T-helper 2 cell (primary cell): ENCODE measurements at places on chromosomes 7 and 10.

- no peak for DNase-seq
Observed at GRCh38 chr10:17203416-17203815, 1.9 kb upstream of the TRDMT1 start.

GRCh38 chr7:3117081-3117480 is 73.4 kb upstream of the CARD11 start:
- DNase-seq, result no peak

- peak; percentile 7 for DNase-seq
Observed at GRCh38 chr10:79904671-79905321, 44.1 kb downstream of the SFTPD start.

- DNase-seq, result no peak
Observed at GRCh38 chr7:81790686-81791085, 20.8 kb upstream of the HGF start.

- no peak for DNase-seq
Observed at GRCh38 chr7:101612885-101613515, 16.1 kb downstream of the MYL10 start.

GRCh38 chr7:92904244-92905131 is 68.1 kb upstream of the CDK6 start:
- DNase-seq, result peak; percentile 79

DNA sequence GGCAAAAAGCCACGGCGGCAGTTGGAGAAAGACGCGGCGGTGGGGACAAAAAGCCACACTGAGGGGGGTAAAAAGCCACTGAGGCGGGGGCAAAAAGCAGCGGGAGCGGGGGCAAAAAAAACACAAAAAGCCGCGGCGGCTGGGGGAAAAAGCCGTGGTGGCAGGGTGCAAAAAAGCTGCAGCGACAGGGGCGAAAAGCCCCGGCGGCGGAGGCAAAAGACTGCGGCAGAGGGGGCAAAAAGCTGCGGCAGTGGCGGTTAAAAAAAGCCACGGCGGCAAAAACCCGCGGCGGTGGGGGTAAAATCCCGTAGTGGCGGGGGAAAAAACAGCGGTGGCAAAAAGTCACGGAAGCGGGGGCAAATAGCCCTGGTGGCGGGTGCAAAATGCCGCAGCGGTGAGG is 527.3 kb downstream of the ZNF33B start:
- DNase-seq, result no peak

DNA sequence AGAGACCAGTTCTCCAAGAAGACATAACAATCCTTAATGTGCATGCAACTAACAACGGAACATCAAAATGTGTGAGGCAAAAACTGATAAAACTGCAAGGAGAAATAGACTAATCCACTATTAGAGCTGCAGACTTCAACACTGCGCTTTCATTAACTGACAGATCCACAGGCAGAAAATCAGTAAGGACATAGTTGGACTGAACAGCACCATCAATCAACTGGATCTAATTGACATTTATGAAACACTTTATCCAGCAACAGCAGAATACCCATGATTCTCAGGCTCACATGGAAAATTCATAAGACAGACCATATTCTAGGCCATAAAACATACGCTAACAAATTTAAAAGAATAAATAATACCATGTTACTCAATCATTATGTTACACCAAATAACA is 21.6 kb upstream of the ATP6V0A4 start:
- DNase-seq, result no peak

DNA sequence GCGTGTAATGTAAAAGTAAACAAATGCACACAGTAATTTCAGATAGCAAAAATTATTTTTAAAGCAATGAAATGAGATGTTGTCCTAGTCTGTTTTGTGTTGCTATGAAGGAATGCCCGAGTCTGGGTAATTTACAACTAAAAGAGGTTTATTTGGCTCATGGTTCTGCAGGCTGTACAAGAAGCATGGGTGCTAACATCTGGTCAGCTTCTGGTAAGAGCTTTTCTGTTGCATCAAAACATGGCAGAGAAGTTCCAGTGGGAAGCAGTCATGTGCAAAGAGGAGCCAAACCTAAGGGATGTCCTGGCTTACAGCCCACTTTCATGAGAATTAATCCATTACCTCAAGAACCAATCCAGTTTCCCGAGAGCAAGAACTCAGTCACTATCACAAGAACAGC is 62.9 kb upstream of the MNX1 start:
- DNase-seq, result no peak

GRCh38 chr10:62652564-62652963 is 152.0 kb upstream of the ADO start:
- DNase-seq, result no peak
